ENCODE measurements at places on chromosomes 7 and 10.

DNA sequence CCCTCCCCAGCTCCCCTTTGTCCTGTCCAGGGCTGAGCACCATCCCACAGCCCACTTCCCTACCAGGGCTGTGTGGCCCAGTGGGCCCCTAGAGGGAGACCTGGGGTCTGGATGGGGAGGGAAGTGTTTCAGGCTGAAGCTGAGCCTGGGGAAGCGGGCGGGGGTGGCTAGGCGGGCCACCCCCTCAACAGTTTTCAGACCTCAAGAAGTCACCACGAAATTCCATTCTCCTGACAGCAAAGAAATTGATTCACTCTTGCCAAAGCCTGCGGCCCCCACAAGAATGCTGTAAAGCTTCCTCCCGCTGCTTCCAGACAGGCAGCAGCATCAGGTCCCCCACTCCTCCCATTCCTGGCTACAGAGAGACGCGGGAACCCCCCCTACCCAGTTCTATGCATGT lies 2.5 kb upstream of the LFNG start:
- no peak for DNase-seq

DNA sequence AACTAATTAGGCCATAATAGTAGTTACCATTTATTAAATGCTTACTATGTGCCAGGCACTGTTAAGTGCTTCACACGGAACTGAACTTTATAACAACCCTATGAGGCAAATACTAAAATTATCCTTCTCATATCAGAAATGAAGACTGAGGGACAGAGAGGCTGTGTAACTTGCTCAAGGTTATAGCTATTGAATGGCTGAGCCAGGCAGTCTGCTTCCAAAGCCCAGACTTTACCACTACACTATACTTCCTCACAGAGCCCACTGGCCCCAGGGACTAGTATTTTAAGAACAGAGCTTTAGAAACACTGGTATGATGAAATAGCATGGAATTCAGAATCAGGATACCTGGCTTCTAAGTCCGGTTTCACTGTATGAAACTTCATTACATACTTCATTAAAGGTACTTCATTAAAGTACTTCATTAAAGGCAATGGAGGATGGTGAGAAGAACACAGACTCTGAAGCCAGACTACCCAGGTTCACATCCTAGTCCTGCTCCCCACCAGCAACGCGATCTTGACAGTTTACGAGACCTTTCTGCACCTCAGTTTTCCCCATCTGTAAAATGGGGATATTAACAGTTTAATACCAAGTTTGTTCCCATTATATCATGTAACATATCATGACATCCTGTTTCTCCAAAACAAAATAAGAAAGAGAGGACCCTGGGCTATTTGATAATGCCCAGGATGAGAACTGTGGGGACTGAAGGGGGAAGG lies 19.6 kb downstream of the ANXA11 start:
- no peak for DNase-seq

DNA sequence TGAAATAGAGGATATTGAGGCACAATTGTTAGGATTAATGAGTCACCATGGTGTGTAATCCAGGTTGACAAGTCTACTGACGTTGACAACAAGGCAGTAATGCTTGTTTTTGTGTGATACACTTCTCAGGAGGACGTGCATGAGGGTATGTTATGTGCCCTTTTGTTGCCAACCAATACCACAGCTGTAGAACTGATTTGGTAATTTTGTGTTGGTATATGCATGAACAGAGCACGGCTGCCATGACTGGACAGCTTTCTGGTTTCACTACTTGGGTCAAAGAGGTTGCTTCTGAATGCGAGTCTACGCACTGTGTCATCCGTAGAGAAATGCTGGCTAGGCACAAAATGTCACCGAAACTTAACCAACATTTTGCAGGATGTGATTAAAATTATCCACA lies 32.9 kb downstream of the PHTF2 start:
- DNase-seq = no peak

DNA sequence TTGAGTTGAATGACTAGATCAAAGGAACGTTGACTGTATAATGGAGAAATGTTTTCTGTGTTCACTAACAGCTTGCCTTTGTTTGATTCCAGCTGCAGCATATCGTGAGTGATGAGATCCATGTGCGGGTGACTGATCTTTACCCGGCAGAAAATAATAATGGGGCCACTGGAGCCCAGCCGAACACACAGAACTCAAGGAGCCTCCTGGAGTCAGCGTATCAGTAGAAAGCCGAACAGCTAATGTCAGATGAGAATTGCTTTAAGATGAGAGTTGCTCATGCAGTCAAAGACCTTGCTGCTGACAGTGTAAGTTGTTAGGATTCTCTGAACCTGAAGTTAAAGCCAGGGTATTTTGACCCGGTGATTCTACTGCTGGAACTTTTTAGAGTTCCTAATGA lies 34.3 kb upstream of the MTPAP start:
- DNase-seq = no peak
